ENCODE measurements at places on chromosomes 11 and 22.

- DNase-seq = no peak
Measured at GRCh38 chr11:115499241-115499799, 4.9 kb downstream of the CADM1 start.

DNA sequence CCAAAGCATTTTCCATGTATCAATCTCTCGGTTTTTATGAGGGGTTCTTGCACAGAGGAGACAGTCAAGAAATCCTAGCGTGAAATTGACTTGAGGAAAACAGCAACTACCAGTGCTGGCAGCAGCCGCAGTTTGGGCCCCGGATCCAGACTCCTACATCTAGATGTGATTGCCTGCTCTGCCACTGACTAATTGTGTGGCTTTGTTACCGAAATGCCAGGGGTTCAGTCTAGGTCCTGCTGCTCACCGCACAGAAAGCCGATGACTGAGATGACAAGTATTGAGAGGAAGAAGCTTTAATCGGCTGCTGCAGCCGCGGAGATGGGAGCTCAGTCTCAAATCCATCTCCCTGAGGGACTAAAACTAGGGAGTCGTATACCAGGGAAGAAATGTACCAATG is 8.2 kb upstream of the GLB1L3 start:
- no peak for DNase-seq

- no peak for DNase-seq
Measured at GRCh38 chr11:16989554-16989953, 24.7 kb downstream of the PLEKHA7 start.

GRCh38 chr11:45922425-45923082 is at the start of gene LARGE2:
Gene LARGE2, plus strand, starts transcription at chr11:45922656. Its CDS starts 227 bp downstream, at chr11:45922883.
- DNase-seq = peak; percentile 29

DNA sequence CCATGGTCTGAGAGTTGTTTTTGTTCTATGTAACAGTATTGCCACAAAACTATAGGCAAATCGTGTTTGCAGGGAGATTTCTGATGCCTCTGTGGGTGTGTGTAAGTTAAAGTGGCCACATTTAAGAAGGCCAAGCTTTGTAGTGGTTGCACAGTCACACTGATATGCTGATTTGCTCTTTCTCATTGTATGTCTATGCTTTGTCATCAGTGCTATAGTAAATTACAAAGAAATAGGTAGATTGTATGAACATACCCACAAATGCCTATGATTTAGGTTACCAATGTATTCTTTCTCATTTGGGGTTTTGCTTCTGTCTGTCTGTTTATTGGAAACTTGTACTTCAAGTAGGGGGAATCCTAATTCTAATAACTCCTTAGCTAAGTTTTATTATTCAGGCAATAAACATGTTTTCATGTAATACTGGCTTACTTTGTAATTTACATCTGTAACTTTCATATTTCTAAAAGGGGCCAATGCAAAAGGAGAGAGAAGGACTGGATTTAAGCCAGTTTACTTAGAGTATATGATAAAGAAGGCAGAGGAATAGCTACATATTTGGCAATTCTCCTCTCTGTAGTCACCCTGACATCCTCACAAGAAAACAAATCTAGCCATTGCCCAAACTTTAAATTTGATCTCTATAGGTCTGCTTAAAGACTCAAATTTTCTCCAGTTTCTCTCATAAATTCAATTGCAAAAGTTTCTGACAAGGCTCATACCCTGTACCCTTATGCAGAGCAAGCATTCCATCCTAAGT is 2.0 kb downstream of the FIBIN start:
- no peak for DNase-seq

- DNase-seq = no peak
Measured at GRCh38 chr11:118998388-118998717, 415 bp downstream of the CENATAC start.

GRCh38 chr11:71200761-71201160 is 51.6 kb downstream of the SHANK2 start:
- no peak for DNase-seq

- DNase-seq = no peak
Measured at GRCh38 chr11:21944577-21944976, 248.3 kb upstream of the ANO5 start.

DNA sequence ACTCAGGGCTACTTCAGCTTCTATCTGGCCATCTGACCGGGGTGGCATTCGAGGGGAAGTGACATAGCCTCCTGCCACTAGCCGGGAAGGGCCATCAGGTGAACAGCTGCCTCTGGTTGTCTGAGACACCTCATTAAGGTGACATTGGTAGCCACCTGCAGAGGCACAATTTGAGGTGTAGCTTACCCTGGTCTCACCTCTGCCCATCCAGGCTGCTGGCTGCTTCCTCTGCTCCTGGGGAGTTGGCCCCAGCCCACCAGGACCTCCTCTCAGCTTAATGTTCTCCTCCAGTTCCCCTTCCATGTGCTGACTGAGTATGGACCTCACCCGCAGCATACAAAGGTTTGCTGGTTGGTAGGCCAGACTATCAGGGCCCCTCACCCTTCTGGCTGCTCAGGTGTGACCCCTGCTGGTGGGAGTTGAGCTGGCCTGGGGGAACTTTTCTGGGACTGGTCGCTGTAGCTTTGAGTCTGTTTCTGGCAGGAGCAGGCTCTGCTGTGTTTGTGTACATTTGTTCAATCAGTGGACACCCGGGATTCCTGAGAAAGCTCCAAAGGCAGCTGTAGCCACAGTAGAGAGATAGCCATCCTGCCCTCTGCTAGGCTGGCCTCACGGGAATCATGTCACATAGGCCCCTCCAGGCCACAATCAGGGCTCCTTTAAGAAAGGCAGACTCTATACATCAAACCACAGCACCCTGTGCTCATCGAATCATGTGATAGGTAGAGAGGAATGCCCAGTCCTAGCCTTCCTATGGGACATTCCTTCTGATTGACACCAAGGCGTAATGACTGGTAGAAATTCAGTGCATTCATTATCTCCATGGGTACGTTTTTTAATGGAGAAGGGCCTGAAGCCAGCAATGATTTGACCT is 295.1 kb upstream of the PLET1 start:
- peak; percentile 2 for DNase-seq

- DNase-seq = no peak
Measured at GRCh38 chr11:80778941-80779340, 1338.1 kb upstream of the TENM4 start.

DNA sequence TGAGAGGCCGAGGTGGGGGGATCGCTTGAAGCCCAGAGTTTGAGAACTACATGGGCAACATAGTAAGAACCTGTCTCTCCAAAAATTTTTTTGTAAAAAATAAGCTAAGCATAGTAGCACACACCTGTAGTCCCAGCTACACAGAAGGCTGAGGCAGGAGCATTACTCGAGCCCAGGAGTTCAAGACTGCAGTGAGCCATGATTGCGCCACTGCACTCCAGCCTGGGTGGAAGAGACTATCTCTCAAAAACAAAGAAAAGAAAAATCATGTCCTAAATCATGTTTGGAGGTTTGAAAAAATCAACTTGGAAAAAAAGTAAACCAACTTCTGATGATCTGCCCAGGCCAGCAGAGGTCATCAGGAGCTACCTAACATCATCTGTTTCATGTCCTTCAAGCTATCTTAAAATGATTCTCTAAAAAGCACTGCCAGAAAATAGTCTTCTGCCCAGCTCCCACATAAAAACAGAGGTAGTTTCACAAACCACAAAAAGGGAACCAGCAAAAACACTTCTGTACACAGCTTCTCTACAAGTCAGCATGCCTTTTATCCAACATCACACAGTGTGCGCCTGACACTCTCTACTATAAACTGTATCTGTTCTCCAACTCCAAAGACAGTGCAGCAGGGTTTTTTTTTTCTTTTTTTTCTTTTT is 165.0 kb downstream of the SOX6 start:
- DNase-seq = no peak

DNA sequence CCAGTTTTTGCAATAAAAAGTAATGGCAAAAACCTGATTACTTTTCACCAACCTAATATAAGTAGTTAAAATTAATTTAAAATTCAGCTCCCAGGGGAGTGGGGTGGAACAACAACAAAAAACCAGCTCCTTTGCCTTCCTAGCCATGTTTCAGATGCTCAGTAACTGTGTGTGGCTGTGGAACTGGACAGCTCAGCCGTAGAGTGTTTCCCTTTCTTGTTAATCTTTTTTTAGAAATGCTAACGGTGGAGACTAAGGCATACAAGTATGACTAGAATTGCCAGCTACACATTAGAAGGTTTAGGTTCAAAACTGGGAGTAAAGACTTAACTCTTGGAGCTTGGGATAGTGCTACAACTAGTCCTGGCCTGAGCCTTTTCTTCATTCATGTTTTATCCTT is 45.0 kb downstream of the PPP6R3 start:
- no peak for DNase-seq

- DNase-seq = no peak
Measured at GRCh38 chr11:84645988-84646694, 981.0 kb downstream of the DLG2 start.

DNA sequence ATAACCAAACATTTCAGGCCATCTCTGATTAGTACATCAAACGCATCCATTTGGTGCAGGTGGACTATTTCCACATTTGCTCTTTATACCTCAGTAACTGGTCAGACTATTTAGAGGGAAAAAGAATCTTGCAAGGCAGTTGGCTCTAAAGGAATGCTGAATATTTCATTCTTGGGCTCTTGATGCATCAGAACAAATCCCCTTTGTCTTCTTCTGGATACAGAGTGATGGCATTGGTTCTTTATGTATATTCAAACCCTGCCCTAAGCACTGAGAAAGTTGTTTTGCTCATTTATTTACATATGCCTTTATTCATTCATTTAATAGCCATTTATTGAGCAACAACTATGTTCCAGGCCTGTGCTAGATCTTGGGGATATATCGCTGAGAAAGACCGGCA is 31.1 kb upstream of the RAB30 start:
- no peak for DNase-seq

GRCh38 chr11:130775306-130776060 is 140.8 kb downstream of the SNX19 start:
- DNase-seq = no peak

- DNase-seq = no peak
Measured at GRCh38 chr11:99716302-99716701, 695.6 kb downstream of the CNTN5 start.

- DNase-seq = no peak
Measured at GRCh38 chr22:30030329-30030728, 49.9 kb upstream of the HORMAD2 start.

GRCh38 chr11:98495016-98495415 is 525.7 kb upstream of the CNTN5 start:
- DNase-seq = no peak
